ENCODE measurements at places on chromosomes 13 and 19. TPM values are rescaled to one million over a fixed set of nuclear protein-coding genes. Genes with fewer than 3 reads are reported as not detected.

Gene METTL21C
- not detected for total RNA-seq

Gene RGL3
- 0.26 TPM for total RNA-seq

Gene BRCA2
- total RNA-seq = 0.53 TPM

Gene KIR2DL1
- total RNA-seq = not detected

Gene ZNF540
- under 0.01 TPM for total RNA-seq

Gene ZNF14
- total RNA-seq = 4.2 TPM

Gene ZNF541
- total RNA-seq = not detected

Gene PRKCG
- not detected for total RNA-seq

Gene C19orf47
- total RNA-seq = 3.7 TPM

Gene HSD17B14
- 1.3 TPM for total RNA-seq

Gene CGB1
- total RNA-seq = not detected

Gene CCDC61
- total RNA-seq = 12.9 TPM

Gene ELSPBP1
- total RNA-seq = not detected

Gene ZNF324B
- total RNA-seq = 10.8 TPM

Gene FLT1
- total RNA-seq = under 0.01 TPM

Gene TEX26
- not detected for total RNA-seq

Gene CRLF1
- 0.64 TPM for total RNA-seq

Gene USPL1
- total RNA-seq = 20.0 TPM

Gene TEX101
- total RNA-seq = not detected

Gene ZNF569
- 2.8 TPM for total RNA-seq

Gene SGCG
- total RNA-seq = 1.2 TPM

Gene CLIP3
- under 0.01 TPM for total RNA-seq

Gene C19orf33
- total RNA-seq = 266 TPM

Gene IQCN
- not detected for total RNA-seq

Gene TGFBR3L
- total RNA-seq = 1.9 TPM

Gene C19orf38
- 0.38 TPM for total RNA-seq

Gene GFY
- not detected for total RNA-seq

Gene LRRC25
- under 0.01 TPM for total RNA-seq

Gene CEACAM5
- total RNA-seq = 11.6 TPM

Gene KCNRG
- total RNA-seq = 4.2 TPM

Gene PRODH2
- not detected for total RNA-seq

Gene C1QTNF9
- total RNA-seq = not detected

Gene CLDN10
- total RNA-seq = 0.51 TPM

Gene RPS15
- total RNA-seq = 380 TPM

Gene HCST
- not detected for total RNA-seq

Gene ZNF253
- total RNA-seq = 2.1 TPM

Gene POMP
- 70.8 TPM for total RNA-seq

Gene HPN
- not detected for total RNA-seq

Gene C13orf42
- not detected for total RNA-seq

Gene C2CD4C
- 0.26 TPM for total RNA-seq

Gene PTPRH
- total RNA-seq = 3.9 TPM

Gene CLEC17A
- not detected for total RNA-seq

Gene MADCAM1
- not detected for total RNA-seq

Gene FSTL3
- total RNA-seq = 143 TPM

Gene MCEMP1
- not detected for total RNA-seq

Gene UBAC2
- 38.9 TPM for total RNA-seq

Gene ALKBH7
- total RNA-seq = 23.7 TPM

Gene ZNF416
- 5.5 TPM for total RNA-seq

Gene KLK12
- not detected for total RNA-seq

Gene ZNF177
- total RNA-seq = 1.2 TPM

Gene CEACAM8
- total RNA-seq = not detected

Gene PRR19
- not detected for total RNA-seq

Gene PPP1R13L
- total RNA-seq = 16.6 TPM

Gene FBXO17
- total RNA-seq = 11.6 TPM

Gene CNFN
- not detected for total RNA-seq

Gene CFAP97D2
- not detected for total RNA-seq

Gene SIGLEC8
- total RNA-seq = not detected

Gene MEF2B
- 0.26 TPM for total RNA-seq

Measured in bronchial epithelial cell (primary cell).